ENCODE measurements at places on chromosomes 4 and X.

GRCh38 chrX:153450949-153451277, 5.1 kb upstream of the TREX2 start:
- no peak for DNase-seq

DNA sequence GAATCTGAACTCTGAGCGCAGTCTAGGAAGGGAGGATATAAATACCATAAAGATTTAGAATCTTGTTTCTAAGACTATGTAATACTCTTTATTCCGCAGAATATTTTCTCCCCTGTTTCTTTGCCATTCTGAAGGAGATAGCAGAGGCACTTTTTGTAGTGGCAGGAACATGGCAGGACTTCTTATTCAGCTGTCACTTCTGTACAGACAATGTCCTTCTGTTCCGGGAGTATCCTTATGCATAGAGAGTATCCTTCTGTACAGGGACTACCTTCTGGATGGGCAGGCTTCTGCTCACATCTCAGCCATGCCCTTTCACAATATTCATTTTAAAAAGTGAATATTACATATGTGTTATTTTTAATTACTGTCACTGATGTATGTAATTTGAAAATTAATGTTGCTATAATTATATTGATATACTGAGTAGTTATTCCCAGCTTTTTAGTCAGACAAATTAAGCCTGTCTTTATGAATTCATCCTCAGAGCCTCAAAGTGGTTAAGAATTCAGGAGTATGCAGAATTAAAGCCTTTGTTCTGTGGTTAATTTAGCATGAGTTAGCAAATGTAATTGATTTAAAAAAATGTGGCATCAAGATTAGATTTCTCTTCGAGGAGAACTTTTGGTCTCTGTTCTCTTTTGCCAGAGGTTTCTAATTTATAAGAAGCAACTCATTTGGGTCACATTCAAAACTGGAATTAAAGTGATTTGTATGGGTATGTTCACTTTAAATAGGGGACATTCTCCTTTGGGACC, 174.4 kb downstream of the FHIP1A start:
- no peak for DNase-seq

- DNase-seq, result no peak
Observed at GRCh38 chr4:82097504-82097903, 276.3 kb downstream of the HNRNPD start.

DNA sequence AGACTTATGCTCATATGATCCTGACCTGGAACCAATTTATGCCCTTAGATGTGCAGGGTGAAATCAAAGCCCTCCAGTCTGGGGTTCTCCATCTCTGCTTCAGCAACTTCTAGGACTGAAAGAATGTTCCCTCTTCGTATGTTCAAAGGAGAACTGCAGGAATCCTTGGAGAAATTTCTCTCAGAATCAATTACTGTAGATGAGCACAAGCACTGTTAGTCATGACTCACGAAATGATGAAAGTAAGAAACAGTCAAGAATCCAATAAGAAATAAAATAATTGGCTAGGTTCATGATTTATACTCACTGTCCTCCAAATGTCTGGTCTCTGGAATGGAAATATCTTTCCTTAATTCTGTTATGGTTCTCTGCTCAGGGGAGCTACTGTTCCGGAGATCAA, 348.2 kb downstream of the PDGFC start:
- DNase-seq, result no peak

GRCh38 chr4:140297221-140297570, 76.2 kb upstream of the SCOC start:
- no peak for DNase-seq
